AG04449 (cell line): ENCODE measurements at places on chromosomes 5 and 9.

GRCh38 chr9:130042885-130043653, at the start of gene FNBP1:
Gene FNBP1 (minus strand): TSS chr9:130043189. CDS start chr9:130042975, 214 bp downstream.
- no peak for DNase-seq

GRCh38 chr5:120748474-120748873, 284.4 kb downstream of the PRR16 start:
- DNase-seq, result no peak

- no peak for DNase-seq
Observed at GRCh38 chr9:12350775-12351174, 342.4 kb upstream of the TYRP1 start.

DNA sequence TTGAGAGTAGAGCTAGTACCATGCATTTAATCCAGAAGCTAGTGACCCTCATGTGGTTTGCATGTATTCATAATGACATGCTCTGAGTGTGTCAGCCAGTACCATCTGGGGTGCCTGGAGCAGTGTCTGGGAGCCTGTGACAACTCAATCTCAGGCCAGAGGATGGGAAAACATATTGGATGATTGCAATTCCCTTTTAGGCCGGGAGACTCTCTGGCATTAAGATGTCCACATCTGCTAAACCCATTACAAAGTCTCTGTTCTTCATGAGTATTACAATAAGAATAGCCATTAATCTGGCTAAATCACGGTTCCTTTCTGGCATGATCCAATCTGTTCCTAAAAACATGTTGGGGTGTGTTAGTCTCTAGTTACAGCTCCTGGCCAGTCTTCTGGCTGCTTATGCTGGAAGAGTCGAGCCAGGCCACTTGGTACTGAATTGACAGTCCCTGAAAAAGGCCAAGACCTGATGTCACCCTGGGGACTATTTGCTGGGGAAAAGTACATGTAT, 475.7 kb downstream of the ENC1 start:
- no peak for DNase-seq

DNA sequence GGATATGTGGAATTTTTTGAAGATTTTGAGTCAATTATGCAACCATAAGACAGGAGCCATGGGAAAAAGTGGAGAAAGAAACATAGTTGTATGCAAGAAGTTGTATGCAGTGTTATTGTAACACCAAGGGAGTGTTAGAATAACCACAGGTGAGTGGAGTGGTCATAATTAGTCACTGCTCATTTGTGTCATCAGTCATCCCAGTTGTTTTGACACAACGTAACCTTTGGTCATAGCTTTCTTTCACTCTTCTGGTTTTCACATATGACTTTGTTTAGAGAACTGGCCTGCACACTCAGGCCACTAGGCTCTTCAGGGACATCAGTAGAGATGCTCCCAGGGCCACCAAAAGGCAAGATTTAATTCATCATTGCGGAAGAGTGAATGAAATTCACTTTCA, 158.7 kb upstream of the HMHB1 start:
- no peak for DNase-seq

GRCh38 chr5:94776167-94776566, 157.7 kb downstream of the SLF1 start:
- DNase-seq, result no peak

DNA sequence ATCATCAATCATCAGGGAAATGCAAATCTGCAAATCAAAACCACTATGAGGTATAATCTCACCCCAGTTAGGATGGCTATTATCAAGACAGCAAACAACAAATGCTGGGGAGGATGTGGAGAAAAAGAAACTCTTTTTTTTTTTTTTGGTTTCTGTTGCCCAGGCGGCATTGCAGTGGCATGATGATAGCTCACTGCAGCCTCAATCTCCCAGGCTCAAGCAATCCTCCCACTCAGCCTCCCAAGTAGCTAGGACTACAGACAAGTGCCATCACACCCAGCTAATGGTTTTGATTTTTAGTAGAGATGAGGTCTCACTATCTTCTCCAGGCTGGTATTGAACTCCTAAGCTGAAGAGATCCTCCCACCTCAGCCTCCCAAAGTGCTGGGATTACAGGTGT, 5.4 kb upstream of the CNTRL start:
- no peak for DNase-seq

DNA sequence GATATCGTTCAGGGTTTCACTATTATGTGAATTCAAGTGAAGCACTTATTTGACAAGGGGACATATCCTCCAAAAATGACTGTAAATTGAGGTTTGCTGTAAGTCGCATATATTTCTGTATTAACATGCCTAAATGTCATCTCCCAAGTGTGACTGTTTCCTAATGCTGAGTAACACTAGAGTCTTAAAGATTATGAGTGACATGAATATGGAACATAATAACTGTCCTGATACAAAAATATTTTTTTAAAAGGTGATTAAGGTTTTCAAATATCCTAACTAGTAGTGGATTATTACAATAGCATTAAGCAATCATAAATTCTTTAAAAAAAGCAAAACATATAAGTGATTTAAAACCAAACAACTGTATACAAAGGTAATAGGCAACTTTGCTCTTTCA, 3.6 kb downstream of the NFIB start:
- no peak for DNase-seq

GRCh38 chr9:88258024-88258423, 119.7 kb upstream of the SPATA31C2 start:
- DNase-seq, result peak; percentile 29

DNA sequence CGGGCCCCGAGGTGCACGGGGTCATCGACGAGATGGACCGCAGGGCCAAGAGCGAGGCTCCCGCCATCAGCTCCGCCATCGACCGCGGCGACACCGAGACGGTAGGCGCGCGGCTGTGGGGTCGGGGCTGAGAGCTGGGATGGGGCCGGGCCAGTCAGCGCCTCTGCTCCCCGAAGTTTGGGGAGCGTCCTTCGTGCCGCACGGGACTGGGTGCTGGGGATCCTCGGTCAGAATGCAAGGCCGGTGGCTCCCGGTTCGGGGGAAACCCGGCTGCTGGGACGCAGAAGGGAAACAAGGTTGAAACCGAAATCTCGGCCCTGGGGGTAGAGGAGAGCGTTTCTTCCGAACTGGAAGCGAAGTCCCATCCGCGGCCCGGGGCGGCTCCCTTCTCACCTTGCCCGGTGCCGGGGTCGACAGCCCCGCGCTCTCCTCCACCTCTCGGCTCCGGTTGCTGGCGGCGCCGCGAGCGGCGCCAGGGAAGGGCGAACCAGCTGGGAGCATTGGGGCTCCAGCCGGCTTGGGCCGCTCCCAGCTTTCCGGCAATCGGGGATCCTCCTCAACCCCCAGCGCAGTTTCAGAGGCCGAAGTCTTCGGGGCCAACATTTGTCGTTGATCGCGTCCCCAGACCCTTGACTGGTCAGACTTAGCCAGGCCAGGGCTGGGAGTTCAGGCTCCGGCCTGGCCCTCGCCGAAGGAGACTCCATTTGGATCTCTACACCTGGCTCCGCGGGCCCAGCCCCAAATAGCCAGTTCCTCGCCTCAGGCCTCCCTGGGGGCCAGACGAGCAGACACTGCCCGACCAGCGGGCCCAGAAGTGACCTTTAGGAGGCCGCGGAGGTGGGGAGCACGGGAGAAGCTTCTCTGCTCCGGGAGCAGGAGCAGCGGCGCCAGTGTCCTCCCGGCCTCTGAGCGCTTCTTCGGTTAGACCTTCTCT, 1.1 kb downstream of the LHX2 start:
- no peak for DNase-seq

GRCh38 chr9:20640331-20641187, 18.3 kb upstream of the MLLT3 start:
- DNase-seq, result no peak

DNA sequence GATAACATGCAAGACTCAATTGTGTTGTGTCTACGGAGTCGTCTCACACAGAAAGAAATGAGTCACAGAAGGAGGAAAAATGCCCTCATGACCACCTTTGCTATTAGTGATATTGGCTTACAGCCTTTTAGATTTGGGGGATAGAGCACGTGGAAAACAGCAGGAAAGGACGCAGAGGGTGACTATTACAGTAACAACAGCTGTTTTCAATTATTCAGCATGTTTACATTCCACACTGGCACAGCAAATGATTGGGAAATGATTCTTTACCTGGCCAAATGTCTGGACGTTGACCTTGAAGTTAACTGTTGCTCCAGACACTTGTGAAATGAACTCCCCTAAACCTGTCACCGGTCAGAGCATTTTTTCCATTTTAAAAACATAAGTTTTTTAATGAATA, 46.8 kb downstream of the APTX start:
- DNase-seq, result peak; percentile 37

GRCh38 chr5:32810804-32811203, 99.7 kb downstream of the NPR3 start:
- DNase-seq, result peak; percentile 96

- DNase-seq, result no peak
Observed at GRCh38 chr5:148972396-148972795, 90.5 kb downstream of the SH3TC2 start.

GRCh38 chr5:38648703-38649291, 92.4 kb upstream of the LIFR start:
- no peak for DNase-seq

GRCh38 chr5:962386-962785, 46.2 kb upstream of the NKD2 start:
- DNase-seq, result no peak

DNA sequence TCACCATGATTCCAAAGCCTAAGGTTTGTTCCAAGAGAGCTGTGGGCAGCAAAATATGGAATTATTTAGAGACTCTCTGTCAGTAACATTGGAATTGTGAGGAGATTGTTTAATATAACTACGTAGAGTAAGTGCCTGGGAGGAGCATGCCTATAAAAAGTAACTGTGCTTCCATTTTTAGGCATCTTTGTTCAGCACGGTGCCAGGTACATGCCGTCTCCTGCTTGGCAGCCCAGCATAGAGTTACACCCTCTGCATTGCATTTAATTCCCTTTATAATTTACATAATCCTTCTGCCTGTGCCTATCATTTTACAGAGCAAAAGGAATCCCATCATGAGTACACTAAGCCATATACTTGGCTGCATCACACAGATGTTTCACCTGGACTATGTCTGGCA, 32.1 kb upstream of the ALDH1A1 start:
- DNase-seq, result no peak

DNA sequence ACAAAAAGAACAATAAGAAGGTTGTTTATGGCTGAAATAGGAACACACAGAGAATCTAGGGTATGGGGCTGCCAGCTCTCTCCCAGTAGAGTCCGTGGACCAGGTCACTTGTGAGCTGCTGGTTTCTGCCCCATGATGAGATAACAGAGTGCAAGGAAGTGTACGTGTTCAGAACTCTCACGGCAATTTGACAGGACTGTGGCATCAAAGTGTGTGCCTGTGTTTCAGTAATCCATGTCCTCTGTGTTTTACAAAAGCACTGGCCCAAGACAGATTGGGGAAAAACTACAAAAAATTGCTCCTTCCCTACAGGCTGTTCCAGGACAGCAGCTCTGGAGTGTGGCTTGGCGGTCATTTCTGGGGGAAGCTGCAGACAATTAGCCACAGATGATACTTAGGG, 184.6 kb downstream of the AUH start:
- DNase-seq, result no peak

DNA sequence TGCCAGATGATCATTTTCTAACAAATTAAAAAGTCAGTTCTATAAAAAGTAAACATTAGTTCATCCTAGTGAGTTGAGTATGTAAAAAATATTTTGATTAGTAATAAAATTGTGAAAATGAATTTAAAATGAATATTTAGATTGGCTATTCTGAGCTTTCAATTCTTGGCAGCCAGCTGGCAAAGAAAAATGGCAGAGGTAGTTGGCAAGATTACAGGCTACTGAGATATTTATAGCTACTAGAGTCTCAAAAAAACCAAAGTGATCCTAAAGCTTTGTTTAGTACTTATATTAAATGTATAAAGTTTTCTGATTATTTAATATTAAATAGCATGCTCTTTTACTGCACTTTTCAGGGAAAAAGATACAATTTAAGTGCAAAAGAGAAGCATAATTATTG, 25.0 kb downstream of the SGTB start:
- DNase-seq, result no peak

DNA sequence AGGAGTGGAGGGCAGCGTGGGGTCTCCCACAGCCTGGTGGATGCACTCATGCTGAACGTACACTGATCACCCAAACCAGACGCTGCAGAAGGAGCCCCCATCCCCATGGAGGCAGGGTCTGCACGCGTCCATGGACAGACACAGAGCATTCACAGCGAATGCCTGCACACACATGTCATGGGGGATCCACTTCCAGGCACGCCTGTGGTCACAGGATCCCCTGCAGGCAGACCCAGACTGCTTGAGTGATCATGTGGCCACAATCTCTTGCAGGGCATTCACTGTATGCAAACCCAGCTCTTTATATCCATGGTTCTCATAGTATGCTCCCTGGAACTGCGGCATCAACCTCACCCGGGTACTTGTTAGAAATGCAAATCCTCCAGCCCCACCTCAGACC, 5.4 kb downstream of the SNCB start:
- no peak for DNase-seq

DNA sequence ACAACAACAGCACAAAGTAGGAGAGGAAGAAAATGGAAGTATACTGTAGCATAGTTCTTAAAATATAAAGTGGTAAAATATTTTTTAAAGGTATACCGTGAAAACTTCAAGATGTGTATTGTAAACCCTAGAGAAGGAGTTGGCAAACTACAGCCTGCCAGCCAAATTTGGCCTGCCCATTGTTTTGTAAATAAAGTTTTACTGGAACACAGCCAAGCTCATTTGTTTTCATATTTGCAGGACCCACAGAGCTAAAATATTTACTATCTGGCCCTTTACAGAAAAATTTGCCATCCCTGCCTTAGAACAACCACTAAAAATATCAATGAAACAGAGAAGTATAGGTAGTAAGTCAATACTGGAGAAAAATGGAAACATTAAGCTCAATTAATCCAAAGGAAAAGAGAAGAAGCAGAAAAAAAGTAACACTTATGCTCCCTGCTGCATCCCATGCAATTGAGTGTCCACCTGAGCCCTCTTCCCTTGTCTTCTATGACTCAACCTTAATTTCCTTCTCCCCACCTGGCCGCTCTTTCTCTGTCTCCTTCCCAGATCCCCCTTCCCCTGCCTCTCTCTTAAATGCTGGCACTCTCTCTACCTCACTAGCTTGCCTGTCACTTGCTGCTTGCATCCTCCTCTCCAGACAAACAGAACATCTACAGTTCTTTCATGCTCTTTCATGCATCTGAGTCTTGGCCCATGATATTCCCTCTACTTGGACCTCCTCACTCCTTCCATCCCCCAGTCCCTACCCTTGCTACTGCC, 50.6 kb upstream of the FER start:
- no peak for DNase-seq

DNA sequence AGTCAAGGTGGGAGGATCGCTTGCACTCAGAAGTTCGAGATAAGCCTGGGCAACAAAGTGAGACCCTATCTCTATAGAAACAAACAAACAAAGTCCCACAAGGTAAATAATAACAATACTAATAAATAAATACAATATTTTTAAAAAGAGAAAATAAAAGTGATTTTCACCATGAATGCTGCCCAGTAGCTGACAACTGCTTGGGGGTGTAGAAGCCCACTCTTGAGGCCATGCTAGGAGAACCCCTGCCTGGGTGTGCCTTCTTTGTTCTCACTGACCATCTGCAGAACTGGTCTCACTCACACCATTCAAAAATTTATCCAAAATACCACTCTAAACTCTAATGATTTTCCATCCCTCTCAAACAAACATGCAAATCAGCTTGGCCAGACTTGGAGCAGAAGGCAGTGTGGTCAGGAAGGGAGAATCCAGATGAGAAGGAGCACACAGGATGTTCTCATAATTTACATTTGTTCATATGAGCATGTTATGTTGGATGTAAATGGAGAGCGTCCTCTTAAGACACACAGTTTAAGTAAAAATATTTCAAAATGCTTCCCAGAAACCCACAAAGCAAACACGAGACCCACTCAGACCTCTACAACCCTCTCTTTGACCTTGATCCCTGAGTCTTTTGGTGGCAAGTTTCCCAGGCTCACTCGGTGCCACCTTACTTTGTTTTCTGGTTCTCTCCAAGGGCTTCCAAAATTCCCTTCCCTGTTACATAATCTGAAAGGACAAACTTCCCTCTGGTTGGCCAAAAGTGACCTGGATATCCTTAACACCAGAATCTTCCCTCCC, 7.9 kb upstream of the RAI14 start:
- DNase-seq, result no peak
